ENCODE measurements at places on chromosomes 11 and 22.

DNA sequence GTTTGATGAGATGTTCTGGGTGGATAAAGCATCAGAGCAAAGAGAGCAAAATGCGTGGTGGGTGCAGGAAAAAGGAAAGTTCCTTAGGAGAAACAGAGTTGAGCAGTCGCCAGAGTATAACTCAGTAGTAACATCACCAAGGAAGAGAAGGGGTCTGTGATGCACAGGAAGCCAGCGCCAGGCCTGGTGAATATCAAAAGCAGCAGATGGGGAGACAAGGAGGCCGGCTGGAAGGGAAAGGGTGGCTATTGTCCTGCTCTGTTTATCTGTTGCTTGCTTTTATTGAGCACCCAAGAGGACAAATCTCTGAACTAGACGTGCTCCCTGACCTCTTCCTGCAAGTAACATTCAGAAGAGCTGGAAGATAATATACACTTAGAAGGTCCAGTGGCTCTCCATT lies 52.7 kb upstream of the GRAMD1B start:
- no peak for DNase-seq

DNA sequence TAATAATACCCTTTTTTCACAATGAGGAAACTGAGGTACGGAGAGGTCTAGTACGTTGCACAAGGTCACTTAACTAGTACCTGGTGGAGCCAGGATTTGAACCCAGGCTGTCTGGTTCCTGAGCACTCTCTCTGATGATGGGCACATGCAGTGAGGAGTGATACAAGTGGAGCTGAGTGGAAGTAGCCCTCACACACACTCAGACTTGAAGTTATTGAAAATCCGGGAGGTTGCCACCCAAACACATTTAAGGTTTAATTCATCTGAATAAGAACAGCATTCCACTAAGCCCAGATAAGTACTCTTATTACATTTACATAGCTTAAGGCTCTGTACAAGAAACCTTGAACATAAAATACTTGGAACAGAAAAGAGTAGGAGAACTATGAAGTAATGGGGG lies 4.8 kb downstream of the GRAP2 start:
- DNase-seq = no peak

- no peak for DNase-seq
Measured at GRCh38 chr22:30028731-30029130, 51.5 kb upstream of the HORMAD2 start.

DNA sequence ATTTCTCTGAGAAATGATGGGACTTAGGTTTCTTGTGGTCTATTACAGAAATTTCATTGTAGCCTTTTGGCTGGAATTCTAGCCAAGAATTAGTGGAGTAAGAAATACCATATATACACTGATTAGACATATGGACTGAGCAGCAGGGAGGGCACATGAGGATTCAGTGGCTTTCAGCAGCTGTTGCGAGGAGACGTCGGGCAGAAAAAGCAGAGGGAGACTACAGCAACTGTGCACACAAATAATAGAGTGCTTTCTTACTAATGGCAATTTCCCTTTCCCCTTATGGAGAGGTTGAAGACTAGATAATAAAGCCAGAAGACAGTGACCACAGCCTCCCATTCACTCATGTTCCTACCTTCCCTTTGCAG lies 35.4 kb upstream of the CCDC34 start:
- DNase-seq = no peak

- DNase-seq = peak; percentile 4
Measured at GRCh38 chr22:43377896-43378704, 33.7 kb upstream of the MPPED1 start.

DNA sequence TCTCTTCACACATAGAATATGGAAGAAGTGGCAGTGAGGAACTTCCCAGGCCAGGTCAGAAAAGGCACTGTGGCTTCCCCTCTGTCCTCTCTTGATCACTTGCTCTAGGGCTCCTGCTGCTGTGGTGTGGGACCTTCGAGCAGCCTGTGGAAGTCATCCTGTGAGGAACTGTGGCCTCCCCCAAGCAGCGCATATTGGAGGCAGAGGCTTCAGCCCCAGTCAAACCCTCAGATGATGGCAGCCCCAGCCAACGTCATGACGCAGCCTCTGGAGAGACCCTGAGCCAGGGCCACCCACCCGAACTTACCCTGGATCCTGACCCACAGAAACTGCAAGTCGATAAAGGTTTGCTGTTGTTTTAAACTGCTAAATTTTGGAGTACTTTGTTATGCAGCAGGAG lies 444.9 kb downstream of the TBC1D22A start:
- no peak for DNase-seq

DNA sequence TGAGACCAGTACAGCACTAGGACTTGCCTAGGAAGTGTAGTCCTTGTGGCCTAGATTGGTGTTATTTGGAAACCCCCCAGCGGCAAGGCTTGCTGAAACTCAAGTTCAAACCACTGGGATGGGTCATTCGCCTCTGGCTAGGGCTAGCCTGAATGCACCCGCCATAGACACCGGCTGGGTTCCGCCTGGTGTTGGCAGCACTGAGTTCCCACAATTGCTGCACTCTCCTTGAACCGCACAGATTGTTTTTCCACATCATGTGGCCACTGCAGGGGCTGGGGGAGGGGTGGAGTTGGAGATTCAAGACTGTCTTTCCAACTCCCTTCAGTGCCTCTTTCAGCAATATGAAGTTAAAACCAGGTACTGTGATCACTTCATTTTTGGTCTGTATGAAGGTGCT lies 43.1 kb downstream of the CCDC73 start:
- no peak for DNase-seq

DNA sequence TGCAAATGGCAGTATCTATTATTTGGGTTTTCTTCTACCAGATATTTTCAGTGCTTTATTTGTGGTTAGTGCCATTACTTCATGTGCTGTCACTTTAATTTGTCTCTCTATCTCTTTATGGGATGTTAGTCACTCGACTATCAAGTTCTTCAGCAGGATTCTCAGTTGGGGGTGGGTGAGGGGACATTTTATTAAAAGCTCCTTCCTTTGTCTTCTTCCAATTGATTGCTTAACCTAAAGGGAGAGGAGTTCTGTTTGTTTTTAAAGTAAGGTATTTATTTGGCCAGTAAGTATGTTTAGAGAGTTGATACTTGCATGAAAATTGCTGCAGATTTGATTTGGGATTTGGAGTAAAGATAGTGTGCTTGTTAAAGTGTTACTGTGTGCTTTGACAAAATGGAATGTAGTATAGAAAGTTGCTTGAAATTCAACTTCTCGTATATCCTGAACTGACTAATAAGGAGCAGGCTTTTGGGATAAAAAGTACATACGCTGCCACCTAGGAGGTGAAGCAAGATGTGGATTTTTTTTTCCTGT lies 10.3 kb downstream of the YAP1 start:
- no peak for DNase-seq
